ENCODE measurements at places on chromosomes 7 and 10.

DNA sequence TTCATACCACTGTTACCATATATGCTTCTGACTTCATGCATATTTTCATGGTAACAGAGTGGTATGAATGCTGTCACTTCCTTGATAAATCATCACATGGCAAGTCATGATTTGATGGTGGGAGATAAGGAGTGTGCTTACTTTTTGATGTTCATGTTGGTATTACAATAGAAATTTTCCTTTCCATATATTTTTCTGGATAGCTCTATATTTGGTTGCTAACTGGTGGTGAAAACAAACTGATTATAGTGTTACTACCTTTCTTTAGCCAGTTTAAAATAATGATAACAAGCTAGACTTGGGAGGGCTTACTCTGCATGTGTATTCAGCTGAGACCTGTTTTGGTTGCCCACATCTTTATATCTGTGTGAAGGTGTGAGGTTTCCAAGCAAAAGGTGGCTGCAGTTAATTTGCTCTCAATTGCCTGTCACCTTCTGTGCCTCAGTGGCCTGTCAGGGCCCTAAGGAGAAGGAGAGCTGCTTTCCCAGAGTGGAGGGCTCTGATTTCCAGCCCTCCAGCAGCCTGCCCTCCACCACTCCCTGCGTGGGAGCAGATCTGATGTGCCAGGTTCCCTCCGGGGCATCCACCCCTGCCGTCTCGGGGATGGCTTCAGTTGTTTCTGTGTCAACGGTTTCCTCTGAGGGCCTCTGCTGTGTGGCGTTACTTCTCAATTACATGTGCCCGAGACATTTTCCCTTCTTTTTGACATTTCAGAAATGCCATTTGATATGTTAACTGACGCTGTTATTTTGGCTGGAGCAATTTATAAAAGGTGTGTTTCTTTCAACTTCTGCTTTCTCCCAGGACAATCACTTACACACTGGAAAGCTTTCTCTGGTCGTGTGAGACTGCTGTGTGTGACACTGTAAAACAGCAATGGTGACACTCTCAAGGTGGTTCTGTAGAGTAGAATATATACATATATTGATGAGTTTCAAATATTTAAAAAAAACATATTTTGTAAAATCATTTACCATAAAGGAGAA is 107.7 kb upstream of the KLF6 start:
- no peak for DNase-seq

DNA sequence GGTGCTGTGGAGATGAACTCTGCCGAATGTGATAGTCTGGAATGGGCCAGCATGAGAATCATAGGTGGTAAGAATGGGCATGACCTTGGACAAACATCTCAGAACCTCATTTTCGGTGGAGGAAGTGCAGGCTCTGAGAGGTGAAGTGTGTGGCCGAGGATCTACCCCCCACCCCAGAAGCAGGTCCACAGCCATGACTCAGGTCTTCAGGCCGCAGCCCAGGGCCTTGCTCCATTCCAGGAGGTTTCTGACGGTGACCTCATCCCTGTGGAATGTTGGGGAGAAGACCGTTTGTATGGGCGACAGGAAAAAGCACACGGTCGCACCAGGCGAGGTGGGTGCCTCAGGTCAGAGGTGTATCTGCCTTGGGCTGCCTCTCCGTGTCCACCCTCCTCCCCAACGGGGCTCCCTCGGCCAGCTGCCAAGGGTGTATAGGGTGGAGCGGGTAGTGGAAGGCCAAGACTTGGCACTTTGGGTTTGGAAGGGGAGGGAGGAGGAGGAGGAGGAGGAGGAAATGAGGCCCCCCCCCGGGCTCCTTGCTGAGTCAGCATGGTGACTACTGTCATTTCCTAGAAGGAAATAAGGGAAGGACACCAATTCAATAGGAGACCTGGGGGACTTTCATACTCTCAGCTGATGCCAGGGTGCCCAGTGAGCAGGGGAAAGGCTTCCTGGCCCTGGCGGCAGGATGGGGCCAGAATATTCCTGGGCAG is 168.0 kb upstream of the RHEB start:
- no peak for DNase-seq

GRCh38 chr10:132129431-132129830 is 57.3 kb upstream of the DPYSL4 start:
- DNase-seq = no peak

GRCh38 chr7:17185690-17186070 is 112.8 kb upstream of the AHR start:
- no peak for DNase-seq

DNA sequence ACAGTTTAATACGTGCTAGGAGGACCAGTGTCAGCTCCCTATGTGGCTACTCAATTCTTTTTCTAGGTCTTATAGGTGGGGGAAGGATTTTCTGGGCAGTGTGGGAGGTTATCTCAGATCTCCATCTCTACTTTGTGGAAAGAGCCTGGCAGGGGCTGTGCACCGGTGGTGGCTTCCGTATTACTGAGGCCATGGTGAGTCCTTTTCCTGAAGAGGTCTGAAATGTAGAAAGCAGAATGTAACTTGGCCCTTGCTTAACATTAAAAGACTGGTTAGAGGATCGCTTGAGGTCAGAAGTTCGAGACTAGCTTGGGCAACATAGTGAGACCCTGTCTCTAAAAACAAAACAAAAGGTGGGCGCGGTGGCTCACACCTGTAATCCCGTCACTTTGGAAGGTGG is 2.7 kb upstream of the TPST1 start:
- no peak for DNase-seq

GRCh38 chr7:144594580-144594979 is 191.1 kb upstream of the NOBOX start:
- no peak for DNase-seq

GRCh38 chr7:81926154-81926553 is 156.3 kb upstream of the HGF start:
- DNase-seq = no peak

DNA sequence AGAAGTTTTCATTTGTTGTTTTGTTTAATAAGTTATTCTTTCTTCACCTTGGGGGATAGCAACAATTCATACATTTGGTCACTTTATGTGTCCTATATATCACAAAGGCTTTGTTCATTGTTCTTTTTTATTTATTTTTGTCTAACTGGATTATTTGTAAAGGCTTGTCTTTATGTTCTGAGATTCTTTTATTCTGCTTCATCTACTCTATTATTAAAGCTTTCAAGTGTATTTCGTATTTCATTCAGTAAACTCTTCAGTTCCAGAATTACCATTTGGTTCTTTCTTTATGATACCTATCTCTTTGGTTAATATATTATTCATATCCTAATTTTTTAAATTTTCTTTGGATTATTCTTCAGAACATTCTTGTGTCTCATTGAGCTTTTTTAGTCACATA is 942.9 kb downstream of the ANKRD7 start:
- DNase-seq = no peak

DNA sequence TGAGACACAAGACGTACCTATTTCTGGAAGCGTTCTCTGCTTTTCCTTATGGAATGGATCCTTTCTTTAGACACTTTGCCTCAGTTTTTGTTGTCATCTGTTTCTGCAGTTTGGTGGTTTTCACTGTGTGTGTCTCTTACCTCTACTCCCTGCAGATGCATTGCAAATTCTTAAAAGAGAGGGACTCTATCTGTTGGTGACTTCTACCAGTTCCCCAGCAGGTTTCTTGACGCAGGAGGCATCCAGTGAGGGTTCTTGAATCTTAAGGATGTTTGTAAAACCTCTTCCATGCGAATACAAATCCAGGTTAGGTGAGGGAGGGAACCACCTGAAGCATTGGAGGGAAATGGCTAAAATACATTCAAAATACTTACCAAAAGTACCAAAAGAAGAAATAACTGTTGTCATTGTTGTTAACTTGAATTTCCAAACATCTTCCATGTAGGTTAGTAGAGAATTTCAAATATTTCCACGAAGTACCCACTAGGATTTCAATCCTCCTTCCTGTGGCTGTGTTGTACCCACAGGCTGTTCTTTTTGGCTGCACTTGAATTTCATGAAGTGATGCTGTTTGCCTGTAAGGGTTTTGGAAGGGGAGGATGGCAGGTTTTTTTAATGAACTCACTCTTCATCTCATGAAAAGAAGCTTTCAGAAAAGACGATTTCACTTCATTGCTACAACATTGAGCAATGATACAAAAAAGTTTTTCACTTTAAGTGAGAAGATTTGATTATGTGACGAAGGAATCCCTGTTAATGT is 32.2 kb downstream of the PLXDC2 start:
- DNase-seq = no peak

- DNase-seq = peak; percentile 99
Observed at GRCh38 chr7:7719236-7719635, 829 bp upstream of the RPA3 start.

- DNase-seq = no peak
Observed at GRCh38 chr7:46832136-46832535, 749.8 kb downstream of the TNS3 start.

GRCh38 chr7:25893436-25893835 is 258.6 kb upstream of the NFE2L3 start:
- DNase-seq = no peak

DNA sequence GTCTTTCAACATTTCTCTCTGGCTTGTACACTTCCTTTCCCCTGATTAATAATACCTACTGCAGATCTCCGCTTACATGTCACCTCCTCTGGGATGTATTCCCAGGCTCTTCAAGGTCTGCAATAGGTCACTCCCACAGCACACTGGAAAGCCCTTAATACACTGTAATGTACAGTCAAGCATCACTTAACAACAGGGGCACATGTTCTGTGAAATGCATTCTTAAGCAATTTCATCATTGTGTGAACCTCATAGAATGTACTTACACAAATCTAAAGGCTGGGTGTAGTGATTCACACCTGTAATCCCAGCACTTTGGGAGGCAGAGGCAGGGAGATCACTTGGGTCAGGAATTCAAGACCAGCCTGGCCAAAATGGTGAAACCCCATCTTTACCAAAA is 1.9 kb downstream of the COX15 start:
- no peak for DNase-seq

DNA sequence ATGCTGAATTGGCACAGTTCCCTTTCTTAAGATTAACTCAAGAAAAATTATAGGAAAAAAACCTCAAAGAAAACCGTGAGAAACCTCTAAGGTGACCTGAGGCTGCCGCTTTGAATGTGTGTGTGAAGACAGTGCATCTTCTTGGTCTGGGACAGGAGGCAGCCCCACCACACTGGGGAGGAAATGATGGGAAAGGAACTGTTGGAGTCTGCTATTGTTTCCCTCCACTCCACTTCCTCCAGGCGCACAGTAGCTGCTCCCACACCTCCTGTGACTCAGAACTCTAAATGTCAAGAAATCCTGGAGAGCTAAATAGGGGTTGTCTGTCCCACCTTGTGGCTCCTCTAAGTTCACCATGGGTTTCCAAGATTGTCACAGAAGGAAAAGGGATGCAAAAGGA is 179.4 kb downstream of the PDE1C start:
- DNase-seq = no peak

DNA sequence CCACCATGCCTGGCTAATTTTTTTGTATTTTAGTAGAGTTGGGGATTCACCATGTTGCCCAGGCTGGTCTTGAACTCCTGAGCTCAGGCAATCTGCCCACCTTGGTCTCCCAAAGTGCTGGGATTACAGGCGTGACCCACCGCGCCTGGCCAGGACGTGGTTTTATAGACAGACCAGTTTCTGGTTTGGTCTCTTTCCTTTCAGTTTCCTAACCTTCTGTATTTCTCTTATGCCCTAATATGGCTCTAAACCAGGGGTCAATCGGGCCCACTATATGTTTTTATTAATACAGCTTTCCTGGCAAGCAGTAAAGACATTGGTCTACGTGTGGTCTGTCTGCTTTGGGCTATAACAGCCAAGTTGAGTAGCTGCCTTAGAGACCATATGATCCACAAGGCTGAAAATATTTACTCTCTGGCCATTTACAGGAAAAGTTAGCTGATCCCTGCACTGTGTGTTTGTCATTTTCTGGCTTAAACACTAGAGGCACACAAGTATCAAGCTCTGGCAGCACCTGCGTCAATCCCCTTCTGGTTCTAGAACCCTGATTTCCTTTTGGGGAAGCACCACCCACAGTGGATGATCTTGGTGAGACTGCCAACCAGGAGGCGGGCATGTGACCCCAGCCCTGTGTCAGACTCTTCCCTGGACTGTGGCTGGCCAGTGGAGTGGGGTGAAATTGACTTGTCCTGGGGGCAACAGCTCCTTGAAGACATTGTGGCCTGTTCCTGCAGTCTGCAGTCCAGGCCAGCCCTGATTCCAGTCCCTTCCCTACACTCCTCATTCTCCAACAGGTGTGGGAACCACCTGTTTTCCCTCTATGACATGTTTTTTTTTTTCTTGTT is 497.2 kb downstream of the PLXNA4 start:
- no peak for DNase-seq

- no peak for DNase-seq
Observed at GRCh38 chr7:157412021-157412443, 75.2 kb downstream of the DNAJB6 start.

- DNase-seq = peak; percentile 53
Observed at GRCh38 chr7:134532180-134532953, 5.0 kb downstream of the AKR1B10 start.

GRCh38 chr7:47032536-47032908 is 549.4 kb downstream of the TNS3 start:
- no peak for DNase-seq

GRCh38 chr7:33186192-33186591 is 56.8 kb downstream of the BBS9 start:
- no peak for DNase-seq

GRCh38 chr10:65798133-65798532 is 1127.7 kb upstream of the LRRTM3 start:
- DNase-seq = no peak

DNA sequence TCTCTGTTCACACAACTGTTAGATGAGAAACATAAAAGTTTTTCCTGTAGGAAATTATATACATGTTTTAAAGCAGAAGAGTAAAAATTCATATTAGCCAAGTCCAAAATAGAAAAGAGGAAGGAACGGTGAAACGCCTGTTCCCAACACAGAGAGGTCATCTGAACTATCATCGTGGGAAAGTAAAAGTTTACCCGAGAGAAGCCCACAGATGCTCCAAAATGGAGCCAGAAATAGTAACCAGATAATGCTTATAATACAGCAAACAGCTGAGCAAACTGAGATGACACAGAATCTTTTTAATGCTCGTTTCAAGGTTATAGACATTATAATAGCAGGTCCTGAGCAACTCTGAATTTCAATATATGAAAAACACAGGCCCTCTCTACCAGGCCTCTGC is 24.5 kb downstream of the FRMD4A start:
- DNase-seq = no peak

DNA sequence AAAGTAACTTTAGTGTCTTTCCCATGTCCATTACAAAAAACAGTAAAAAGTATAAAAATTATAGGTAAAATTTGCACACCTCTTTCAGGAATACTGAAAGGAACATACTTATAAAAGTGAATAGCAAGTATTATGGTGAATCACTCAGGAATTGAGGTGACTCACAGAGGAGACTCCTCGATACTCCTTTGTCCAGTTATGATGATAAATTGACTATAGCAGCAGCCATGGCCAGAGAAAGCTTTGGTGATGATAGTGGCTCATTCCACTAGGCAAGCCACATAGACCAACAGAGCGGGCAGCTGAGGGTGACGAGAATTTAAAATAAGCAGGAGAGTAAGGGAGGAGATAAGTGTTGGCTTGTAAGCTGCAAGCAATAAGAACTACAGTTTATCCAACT is 1231.1 kb upstream of the CELF2 start:
- DNase-seq = no peak

GRCh38 chr7:34850681-34851080 is 186.6 kb downstream of the DPY19L1 start:
- no peak for DNase-seq

Data from NCI-H1105 treated with DMSO at 0.1 percent for 48 hours (cell line).